Right ventricle myocardium inferior (tissue), 1 donor: ENCODE measurements at places on chromosomes 12 and 14.

DNA sequence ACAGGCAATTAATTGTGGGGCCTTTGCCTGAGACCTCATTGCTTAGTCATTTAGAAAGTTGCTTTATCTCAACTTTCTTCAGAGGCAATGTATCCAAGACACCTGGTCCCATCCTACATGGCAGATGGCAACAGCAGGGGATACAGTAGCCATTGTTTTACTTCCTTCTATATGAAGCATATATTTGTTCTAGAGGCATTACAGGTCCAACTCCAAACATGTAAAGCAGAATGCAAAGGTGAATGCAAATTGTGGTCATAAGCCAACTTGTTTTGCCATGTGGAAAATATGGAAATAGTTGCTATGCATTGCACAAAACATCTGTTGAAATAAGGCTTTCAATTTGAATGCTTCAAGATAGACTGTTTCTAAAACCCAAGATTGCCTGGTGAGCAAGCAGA, 109.8 kb upstream of the BCAT1 start:
- no peak for DNase-seq

GRCh38 chr14:106228541-106229158, 702.3 kb downstream of the TMEM121 start:
- no peak for DNase-seq

DNA sequence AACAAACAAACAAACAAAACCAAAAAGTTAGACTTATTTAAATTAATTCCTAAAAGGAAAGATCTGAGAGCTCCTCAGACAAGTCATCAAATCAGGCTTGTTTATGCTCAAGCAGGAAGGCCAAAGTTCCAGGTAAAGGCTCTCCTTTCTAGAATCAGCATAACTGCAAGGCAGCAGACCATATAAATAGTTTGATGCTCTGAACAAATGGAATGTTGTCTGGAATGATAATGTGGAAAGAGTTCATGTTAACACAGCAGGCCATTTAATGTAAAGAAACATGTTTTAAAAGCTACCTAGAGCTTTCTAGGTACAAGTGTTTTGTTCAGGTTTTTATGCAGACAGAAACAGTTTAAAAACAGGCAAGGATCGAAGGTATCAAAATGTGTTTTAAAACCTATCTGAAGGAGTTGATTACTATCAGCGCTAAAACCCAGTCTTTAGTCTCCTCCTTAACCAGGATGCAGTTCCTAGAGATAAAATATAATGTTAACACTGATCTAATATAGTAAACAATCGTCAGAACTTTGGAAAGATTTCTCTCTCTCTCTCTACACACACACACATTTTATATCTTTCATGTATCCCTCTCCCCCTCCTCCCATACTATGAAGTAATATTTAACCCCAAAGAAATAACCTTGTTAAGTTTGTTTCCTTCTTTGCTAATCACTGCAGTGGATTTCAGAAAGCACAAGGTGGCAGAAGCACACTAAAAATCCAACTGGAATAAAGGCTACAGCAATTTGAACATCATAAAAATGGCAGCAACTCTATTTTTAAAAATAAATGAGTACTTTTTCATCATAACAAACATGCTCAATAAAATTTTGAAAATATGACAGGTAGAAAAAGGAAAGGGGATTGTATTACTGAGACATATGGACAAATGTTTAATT, 135.5 kb downstream of the PAWR start:
- no peak for DNase-seq

- DNase-seq: no peak
Measured at GRCh38 chr12:112342587-112342986, 39.6 kb downstream of the HECTD4 start.

DNA sequence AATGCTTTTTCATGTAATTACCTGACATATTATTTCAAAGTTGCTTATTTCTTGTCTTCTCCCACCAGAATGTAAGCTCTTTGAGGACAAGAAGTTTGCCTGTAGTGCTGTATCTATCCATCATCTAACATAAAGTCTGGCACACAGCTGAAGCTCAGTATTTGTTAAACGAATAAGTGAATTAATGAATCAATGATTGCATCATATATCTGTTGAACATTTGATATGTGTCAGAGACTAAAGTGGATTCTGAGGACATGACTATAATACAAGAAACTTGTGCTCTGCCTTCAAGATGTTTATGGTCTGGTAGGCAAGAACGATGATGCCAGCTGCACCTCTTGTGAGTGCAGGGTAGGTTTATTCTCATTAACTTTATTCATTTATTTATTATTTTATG, 115.4 kb upstream of the SCAF11 start:
- DNase-seq: no peak

- DNase-seq: no peak
Measured at GRCh38 chr14:75539561-75540478, 17.6 kb downstream of the BATF start.

DNA sequence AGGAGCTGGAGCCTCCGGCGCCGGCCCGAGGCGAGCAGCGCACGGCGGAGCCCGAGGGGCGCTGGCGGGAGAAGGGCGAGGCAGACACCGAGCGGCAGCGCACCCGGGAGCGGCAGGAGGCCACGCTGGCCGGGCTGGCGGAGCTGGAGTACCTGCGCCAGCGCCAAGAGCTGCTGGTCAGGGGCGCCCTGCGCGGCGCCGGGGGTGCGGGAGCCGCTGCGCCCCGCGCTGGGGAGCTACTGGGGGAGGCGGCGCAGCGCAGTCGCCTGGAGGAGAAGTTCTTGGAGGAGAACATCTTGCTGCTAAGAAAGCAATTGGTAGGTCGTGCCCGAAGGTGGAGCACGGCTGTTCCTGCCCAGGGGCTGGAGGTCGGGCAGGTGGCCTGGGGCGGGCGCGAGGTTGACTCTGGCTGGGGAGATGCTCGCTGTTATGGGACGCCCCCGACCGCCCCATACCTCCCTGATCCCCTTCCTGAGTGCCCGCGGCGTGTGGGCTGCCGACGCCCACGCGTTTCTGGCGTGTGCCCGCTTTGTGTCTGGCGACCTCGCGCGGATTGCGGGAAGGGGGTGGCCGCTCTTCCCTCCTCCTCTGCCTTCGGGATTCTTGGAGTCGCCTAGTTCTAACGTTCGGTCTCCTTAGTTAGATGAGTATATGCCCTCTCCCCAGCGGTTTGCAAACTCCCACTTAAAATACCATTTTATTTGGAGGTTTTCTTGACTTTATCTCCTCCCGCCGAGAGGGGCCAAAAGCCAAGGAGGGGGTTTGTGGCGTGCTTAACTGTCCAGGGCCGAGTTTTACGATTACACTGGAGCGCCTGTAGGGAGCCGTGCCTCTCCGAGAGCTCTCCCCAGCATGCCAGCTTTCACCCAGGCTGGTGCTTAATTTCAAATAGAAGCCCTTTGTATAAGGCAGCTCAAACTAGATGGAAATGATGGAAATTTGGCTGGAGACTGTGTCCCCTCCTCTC, 752 bp downstream of the DACT1 start:
- DNase-seq: peak; percentile 72

DNA sequence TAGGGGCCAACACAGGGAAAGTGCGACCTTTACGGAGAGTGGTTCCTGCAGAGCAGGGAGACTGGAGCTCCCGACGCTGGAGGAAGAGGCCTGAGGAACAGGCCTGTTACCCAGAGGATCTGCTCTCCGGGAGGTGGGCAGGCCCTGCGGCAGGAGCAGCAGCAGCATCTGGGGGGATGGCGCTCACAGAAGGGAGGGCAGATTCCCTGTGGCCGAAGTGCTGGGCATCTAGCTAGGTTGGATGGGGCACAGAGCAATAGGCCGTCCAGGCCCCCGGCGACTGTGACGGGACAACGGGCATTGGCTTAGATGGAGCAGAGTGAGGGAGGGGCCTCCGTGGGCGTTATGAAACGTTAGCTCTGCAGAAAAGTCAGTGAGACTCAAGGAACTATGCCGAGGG, 135.6 kb downstream of the PIWIL1 start:
- peak; percentile 33 for DNase-seq

- no peak for DNase-seq
Measured at GRCh38 chr12:40238266-40238902, 13.6 kb downstream of the LRRK2 start.

DNA sequence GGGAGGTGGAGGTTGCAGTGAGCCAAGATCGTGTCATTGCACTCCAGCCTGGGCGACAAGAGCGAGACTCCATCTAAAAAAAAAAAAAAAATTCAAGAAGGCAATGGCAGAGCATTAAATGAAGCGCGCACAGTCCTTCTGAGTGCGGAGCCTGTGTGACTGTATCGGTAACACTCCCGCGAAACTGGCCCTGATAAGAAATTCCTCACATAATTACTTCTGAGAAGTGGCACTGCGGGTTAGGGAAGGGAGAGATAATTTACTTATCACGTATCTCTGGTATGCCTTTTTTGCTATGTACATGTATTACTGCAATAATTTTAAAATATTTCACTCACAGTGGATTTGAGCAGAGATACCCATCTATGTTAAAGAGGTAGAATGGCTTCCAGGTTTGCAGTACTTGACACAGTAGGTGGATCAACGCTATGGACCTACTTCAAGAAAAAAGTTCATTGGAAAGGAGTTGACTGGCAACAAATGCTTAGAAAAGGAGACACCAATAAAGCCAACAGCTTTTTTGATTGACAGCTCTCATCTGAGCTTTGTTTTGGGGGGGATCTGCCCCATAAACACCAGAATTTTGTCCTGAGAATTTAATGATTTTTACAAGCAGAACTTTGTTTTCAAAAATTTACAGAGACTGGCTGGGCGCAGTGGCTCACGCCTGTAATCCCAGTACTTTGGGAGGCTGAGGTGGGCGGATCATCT, 29.2 kb upstream of the SPTLC2 start:
- DNase-seq: no peak

GRCh38 chr14:67170660-67171059, 18.6 kb upstream of the GARIN2 start:
- no peak for DNase-seq

- no peak for DNase-seq
Measured at GRCh38 chr14:33851366-33851765, 99.5 kb downstream of the EGLN3 start.

GRCh38 chr12:107349008-107349747, 255.8 kb upstream of the CRY1 start:
- no peak for DNase-seq

GRCh38 chr14:62505045-62505444, 540.2 kb downstream of the KCNH5 start:
- DNase-seq: no peak

GRCh38 chr14:105348169-105348944, 33.8 kb downstream of the PACS2 start:
- DNase-seq: no peak

DNA sequence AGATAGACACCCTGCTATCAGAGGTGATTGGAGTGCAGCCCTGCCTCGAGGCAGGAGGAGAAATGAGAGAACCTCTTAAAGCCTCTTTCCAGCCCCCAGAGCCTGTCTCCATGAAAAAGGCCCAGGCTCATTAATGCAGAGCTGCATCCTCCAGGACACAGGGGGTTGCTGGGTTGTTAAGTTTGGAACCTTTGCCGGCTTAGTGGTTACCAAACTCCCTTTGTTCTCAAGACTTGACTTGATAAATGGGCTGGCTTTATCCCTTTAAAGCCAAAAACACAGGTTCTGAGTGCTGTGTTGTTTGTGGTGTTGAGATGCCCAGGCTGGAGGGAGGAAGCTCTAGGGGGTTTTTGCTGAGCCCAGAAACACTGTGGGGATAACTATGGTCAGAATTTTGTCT, 71.0 kb downstream of the DAD1 start:
- DNase-seq: no peak
